ENCODE measurements at places on chromosomes 3 and 15. TPM values are rescaled to one million over a fixed set of nuclear protein-coding genes. Genes with fewer than 3 reads are reported as not detected.

DNA sequence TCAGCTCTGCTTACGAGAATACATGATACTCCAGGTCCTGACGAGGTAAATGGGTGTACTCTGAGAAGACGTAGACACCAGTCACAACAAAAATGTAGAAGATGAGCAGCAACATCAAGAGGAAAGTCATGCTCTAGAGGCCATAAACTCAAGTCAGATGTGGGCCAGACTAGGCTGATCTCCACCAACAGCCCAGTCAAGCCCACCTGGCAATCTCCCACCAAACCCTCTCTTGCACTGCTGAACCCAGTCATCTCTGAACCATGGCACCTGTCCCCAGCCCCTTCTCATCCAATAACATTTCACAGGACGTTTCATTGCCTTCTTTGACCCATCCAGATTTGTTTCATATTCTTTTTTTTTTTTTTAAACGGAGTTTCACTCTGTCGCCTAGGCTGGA lies 10.8 kb upstream of the PDIA3 start:
- no peak overlapping the region for H3K27ac ChIP-seq
- H3K27me3 ChIP-seq: no peaks in the 10 kb centered on the region
- H3K4me3 ChIP-seq: no peak overlapping the region
- DNase-seq: no peak
- H3K36me3 ChIP-seq: no peaks in the 10 kb centered on the region

- H3K27me3 ChIP-seq: no peaks in the 10 kb centered on the region
- H3K27ac ChIP-seq: no peak overlapping the region
- H3K4me1 ChIP-seq: no peaks in the 10 kb centered on the region
- DNase-seq: no peak
- H3K4me3 ChIP-seq: no peak overlapping the region
- H3K36me3 ChIP-seq: no peaks in the 10 kb centered on the region
Observed at GRCh38 chr15:44530653-44531052, 6.3 kb upstream of the EIF3J start.

DNA sequence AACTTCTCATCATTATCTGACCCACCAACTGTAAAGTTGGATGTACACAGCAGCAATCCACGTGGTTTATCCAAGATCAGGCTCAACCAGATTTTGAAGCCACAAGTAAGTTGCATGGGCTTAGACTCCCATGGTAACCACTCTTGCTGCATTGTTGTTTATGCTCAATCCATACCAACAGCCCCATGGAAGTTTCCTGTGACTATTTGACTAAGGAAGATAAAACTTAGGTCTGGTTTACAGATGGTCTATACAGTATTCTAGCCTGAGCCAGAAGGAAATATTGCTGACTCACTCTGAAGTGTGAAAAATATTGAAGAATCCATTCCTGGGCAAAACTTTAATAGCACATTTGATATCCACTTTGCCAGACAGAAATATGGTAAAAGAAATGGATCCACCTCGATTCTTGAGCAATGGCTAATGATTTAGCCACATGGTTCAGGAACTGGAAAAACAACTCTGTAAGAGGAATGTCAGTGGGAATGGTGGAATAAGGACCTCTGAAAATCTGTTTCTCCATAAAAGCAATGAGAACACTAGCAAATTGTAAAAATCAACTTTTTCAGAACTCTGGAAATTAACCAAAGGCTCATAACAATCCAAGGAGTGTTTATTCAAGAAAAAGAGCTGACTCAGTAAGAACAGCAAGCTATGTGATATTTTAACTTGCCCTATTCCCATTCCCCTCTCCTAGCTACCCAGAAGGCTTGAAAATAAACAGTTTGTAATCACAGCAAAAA lies 162.9 kb upstream of the STT3B start:
- no peaks in the 10 kb centered on the region for H3K27me3 ChIP-seq
- no peak overlapping the region for H3K4me3 ChIP-seq
- H3K27ac ChIP-seq: no peak overlapping the region

- no peaks in the 10 kb centered on the region for H3K4me1 ChIP-seq
- H3K4me3 ChIP-seq: no peak overlapping the region
- no peak for DNase-seq
- no peaks in the 10 kb centered on the region for H3K27me3 ChIP-seq
Observed at GRCh38 chr15:83682476-83683088, 28.7 kb downstream of the ADAMTSL3 start.

GRCh38 chr3:42732196-42732828 lies 29.7 kb upstream of the HHATL start:
- no peak overlapping the region for H3K4me3 ChIP-seq
- no peaks in the 10 kb centered on the region for H3K27me3 ChIP-seq
- H3K4me1 ChIP-seq: peaks cover 18% of the 10 kb centered on the region
- H3K27ac ChIP-seq: peak overlapping the region; percentile 53
- DNase-seq: peak; percentile 92

GRCh38 chr15:23467110-23467600 lies 20.1 kb upstream of the GOLGA6L2 start:
- peak overlapping the region; percentile 26 for H3K4me3 ChIP-seq
- H3K27me3 ChIP-seq: no peaks in the 10 kb centered on the region
- no peaks in the 10 kb centered on the region for H3K4me1 ChIP-seq
- no peak for DNase-seq
- H3K36me3 ChIP-seq: no peaks in the 10 kb centered on the region

DNA sequence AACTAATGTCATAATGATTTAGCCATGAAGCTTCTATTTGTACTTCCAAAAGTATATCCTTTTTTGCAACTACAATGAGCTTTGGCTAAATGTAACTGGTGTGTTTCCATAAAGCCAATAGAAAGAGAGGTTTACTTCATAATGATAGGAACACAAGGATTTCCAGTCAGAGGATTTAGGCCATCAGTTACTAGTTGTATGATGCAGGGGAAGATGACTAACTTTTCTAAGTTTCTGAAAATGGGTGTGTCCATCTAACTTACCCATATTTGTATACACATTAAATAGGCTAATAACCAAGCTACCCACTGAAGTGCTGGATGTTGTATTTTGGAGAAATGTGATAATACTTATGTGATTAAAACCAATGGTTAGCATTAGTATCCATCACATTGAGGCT lies 55.7 kb downstream of the SLC4A7 start:
- no peaks in the 10 kb centered on the region for H3K36me3 ChIP-seq
- H3K27ac ChIP-seq: no peak overlapping the region
- DNase-seq: no peak
- no peaks in the 10 kb centered on the region for H3K27me3 ChIP-seq
- no peaks in the 10 kb centered on the region for H3K4me1 ChIP-seq
- no peak overlapping the region for H3K4me3 ChIP-seq

GRCh38 chr3:134496471-134497071 lies 10.7 kb downstream of the CEP63 start:
- H3K4me1 ChIP-seq: no peaks in the 10 kb centered on the region
- H3K4me3 ChIP-seq: no peak overlapping the region
- H3K27me3 ChIP-seq: no peaks in the 10 kb centered on the region
- peaks cover 3% of the 10 kb centered on the region for H3K36me3 ChIP-seq

DNA sequence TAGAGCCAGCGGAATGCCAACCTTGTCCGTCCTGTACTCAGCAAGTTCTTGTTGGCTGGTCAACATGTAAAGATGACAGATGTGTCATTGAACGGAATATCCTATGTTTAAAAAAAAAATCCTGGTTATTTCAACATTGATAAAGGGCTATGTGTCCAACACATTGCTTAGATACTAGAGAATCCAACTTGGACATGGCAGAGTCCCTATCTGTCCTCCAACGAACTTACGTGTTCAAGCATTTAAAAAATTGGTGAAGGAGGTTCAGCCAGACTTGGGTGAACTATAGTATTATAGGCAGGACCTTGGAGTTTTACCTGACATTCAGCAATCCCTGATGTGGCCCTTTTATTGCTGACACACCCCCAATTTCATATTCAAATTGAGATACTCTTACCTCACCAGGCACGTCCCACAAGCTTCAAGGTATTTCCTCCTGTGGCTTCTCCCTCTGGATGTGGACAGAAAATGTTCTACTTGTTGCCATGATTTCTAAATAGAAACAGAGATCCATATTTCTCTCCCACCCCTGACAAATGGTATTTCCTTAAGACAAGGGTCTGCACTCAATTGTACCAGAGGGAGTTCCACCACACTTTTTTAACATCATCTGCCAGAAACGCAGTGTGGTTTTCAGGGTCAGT lies 207.7 kb upstream of the TPM1 start:
- H3K27ac ChIP-seq: no peak overlapping the region
- no peak for DNase-seq
- H3K4me3 ChIP-seq: no peak overlapping the region
- H3K4me1 ChIP-seq: no peaks in the 10 kb centered on the region

DNA sequence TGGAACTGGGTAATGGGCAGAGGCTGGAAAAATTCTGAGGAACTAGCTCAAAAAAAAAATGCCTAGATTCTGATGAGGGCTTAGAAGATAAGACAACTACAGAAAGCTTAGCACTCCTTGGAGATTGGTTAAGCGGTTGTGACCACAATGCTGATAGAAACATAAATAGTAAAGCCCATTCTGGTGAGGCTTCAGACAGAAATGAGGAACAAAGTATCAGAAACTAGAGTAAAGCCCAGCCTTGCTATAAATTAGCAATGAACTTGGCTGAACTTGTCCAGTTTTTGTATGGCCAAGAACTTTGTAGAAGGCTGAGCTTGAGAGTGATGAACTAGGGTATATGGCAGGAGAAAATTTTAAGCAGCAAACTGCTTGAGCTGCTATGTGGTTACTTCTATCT lies 25.4 kb downstream of the GOLGB1 start:
- H3K4me1 ChIP-seq: peaks cover 8% of the 10 kb centered on the region
- H3K36me3 ChIP-seq: no peaks in the 10 kb centered on the region
- no peaks in the 10 kb centered on the region for H3K27me3 ChIP-seq
- no peak for DNase-seq
- H3K27ac ChIP-seq: no peak overlapping the region

DNA sequence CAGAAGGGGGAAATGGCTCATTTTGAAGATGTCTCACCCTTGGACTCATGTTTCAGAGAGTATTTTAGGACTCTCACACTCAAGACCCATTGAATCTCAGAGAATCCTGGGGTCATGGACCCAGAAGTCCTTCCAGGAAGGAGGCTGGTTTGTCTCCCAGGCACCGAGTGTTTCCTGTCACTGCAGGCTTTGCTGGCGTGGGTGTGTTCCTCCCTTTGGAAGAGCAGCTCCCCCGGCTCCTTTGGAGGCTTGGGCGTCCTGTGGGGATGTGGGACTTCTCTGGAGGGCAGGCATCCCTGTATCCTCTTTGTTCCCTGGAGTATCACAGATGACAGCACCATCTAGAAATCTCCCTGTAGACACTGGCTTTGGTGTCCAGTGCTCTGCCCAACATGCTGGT lies 40.0 kb downstream of the DNAH1 start:
- H3K27me3 ChIP-seq: no peaks in the 10 kb centered on the region
- H3K27ac ChIP-seq: no peak overlapping the region
- H3K36me3 ChIP-seq: no peaks in the 10 kb centered on the region
- no peaks in the 10 kb centered on the region for H3K4me1 ChIP-seq
- no peak for DNase-seq

The KIF15 gene
- total RNA-seq: 10.1 TPM

The FOXB1 gene
- total RNA-seq: 0.56 TPM

The TRIM71 gene
- total RNA-seq: 21.0 TPM

The COPG1 gene
- total RNA-seq: 98.2 TPM

The TBC1D21 gene
- 17.9 TPM for total RNA-seq

The CP gene
- total RNA-seq: 13.8 TPM

The SLC12A1 gene
- 0.62 TPM for total RNA-seq

The IGSF10 gene
- 12.3 TPM for total RNA-seq

Data from testis (tissue), 5 donors.